ENCODE measurements at places on chromosomes 1 and 21. TPM values are rescaled to one million over a fixed set of nuclear protein-coding genes. Genes with fewer than 3 reads are reported as not detected.

Gene PDE4DIP
- total RNA-seq = 2,016 TPM

Gene OR2T11
- not detected for total RNA-seq

Gene BRDT
- not detected for total RNA-seq

Gene XCL1
- total RNA-seq = 0.27 TPM

Gene DPT
- total RNA-seq = 45.6 TPM

Gene FAM110D
- 3.1 TPM for total RNA-seq

Gene S100A9
- 62.2 TPM for total RNA-seq

Gene AUNIP
- total RNA-seq = not detected

Gene LCE1E
- not detected for total RNA-seq
